Stimulated activated CD8-positive, alpha-beta memory T cell treated with anti-CD3 and anti-CD28 coated beads, Interleukin-7, amount 100 ng/mL, for 24 hours (primary cell): ENCODE measurements at places on chromosomes 5 and 9.

- DNase-seq: no peak
Measured at GRCh38 chr5:35483191-35483590, 134.5 kb upstream of the SPEF2 start.

DNA sequence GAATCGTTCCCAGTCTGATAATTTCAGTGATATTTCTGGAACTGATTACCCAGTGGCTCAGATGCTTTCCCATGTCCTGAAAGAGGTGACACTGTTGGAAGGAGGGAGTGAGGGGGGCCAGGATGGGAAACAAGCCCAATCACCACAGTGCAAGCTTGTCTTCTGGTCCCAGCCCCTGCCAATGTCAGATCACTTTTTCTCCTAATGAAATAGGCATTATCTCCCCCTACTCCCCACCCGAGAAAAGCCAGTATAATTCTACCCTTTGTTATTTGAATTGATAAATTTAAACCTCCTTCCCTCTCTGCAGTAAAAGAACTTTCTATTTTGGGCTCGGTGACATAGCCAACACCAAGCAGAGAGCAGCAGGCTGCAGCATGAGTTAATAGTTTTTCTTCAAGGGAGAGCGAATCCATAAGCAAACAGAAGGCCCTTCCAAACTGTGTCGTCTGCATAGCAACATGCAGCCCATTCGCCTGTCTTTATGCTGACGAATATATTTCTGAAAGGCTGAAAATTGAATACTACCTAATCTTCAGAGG, 14.6 kb upstream of the PPP2CA start:
- DNase-seq: no peak

GRCh38 chr5:169636477-169637084, 494 bp upstream of the DOCK2 start:
- DNase-seq: no peak

- DNase-seq: no peak
Measured at GRCh38 chr5:168216989-168217388, 74.5 kb upstream of the WWC1 start.

- no peak for DNase-seq
Measured at GRCh38 chr5:53183880-53184279, 74.3 kb upstream of the MOCS2 start.

- DNase-seq: no peak
Measured at GRCh38 chr5:147169399-147169798, 65.4 kb upstream of the STK32A start.

DNA sequence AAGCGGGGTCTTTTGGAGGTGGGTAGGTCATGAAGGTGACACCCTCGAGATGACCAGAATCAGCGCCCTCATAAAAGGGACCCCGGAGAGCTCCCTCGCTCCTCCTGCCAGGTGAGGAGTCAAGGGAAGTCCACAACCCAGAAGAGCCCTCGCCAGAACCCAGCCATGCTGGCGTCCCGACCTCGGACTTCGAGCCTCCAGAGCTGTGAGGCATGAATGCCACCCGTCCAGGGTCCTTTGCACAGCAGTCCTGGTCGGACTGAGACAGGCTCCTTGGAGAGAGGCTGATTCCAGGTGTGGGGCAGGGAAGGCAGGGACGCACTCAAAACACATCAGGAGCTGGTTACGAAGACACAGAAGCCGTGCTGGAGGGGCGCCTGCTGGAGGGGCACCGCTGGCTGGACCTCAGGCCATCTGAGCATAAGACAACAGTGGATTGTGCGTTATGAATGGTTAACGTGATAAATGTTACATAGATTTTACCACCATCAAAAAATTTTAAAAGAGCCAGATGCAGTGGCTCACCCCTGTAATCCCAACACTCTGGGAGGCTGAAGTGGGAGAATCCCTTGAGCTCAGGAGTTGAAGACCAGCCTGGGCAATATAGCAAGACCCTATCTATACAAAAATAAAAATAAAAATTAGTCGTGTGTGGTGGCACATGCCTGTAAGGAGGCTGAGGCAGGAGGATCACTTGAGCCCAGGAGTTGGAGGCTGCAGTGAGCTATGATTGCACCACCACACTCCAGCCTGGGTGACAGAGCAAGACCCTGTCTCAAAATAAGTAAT, 5.7 kb upstream of the CLIC3 start:
- no peak for DNase-seq

DNA sequence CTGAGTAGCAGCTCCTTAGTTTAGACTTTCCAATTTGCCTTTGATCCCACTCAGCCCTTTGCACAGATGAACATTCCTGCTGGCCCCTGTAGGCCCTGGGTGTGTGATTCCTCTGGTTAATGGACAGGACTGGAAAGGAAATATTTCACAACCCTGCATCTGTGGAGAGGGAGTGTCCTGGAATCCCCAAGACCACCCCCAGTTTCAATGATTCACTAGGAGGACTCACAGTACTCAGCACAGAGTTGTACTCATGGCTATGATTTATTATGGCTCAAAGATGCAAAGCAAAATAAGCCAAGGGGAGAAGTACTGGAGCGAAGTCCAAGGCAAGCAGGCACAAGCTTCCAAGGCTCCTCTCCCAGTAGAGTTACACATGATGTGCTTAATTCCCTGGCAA, 42.4 kb upstream of the TJP2 start:
- no peak for DNase-seq

DNA sequence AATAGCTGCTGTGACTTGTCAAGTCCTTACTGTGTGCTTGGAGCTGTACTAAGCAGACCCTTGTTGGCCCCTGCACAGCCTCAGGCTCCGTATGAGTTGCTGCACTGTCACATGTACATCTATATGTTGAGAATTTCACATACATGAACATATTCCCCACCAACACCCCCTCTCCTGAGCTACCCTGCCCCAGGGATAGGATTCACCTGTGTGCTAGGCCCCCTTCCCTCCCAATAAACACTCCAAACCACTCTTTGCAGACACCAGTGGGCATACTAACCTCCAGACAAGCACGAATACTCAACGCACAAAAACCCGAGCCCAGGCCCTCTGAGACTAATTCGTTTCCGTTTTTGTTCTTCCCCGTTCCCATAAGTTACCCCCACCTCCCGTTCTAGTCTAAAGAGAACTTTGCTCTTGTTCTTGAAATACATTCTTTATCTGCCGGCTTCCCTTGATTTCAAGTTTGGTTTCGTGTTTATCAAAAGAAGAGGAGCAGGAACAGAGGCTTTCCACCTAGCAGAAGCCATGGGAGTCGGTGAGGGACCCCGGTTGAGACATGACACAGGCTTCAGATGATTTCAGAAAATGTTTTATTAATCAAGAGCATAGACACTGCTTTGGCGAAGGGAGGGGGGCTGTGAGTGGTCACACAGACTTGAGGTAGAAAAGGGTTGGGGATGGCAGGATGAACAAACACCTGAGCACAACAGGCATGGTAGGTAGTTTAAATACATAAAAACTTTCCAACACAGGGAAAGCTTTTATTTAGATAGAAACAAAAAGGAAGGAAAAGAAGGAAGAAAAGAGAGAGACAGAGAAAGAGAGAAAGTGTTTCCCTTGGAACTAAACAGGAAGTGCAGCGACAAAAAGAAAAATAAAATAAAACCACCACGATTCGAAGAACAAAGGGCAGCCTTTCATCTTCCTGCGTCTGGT, 3.4 kb downstream of the HAND1 start:
- DNase-seq: no peak

- no peak for DNase-seq
Measured at GRCh38 chr5:87411973-87412629, 629 bp downstream of the CCNH start.

- DNase-seq: no peak
Measured at GRCh38 chr5:152063004-152063403, 138.4 kb upstream of the GLRA1 start.
